T-helper 1 cell (primary cell): ENCODE measurements at places on chromosomes 3 and 15.

GRCh38 chr3:69494185-69494584, 108.3 kb upstream of the FRMD4B start:
- DNase-seq, result no peak

GRCh38 chr3:181719991-181720680, 8.4 kb downstream of the SOX2 start:
- DNase-seq, result no peak

DNA sequence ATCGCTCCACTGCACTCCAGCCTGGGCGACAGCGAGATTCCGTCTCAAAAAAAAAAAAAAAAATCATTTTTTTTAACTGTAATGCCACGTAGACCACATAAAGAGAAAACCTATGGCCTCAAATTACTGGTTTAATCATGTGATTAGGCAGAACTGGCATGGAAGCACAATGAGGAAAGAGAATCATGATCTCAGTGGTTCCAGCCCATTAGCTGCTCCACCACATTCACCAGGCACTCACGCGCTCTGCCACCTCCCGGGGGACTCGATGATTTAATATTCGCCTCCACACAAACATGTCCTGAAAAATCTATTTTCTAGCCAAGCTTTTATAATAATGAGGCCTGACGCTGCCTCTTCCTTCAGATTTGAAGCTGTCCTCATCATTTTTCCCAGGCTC, 204.7 kb downstream of the TBL1XR1 start:
- no peak for DNase-seq

DNA sequence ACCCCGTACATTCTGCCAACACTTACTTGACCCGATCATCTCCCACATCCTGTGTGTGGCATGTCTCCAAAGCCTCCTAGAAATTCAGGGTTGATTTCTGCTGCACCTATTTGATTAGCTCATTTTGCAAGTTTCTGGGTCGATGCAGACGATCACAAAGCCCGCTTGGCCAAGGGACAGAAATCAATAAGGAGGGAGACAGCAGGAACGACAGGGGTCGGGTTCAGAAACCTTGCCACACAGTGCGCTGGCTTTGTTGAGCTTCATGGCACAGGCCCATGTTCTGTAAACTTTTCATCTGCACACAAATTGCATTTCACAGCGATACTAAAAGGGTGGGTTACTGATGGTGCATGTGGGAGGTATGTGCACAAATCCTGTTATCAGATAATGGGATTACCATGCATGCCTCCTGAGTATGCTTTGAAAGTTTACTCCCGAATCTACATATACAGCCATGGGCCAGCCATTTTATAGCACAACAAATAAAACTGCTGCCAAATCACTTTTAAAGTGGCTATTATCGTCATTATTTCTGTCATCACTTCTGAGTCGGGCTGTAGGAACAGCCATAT, 95.9 kb upstream of the ATP11B start:
- DNase-seq, result no peak

GRCh38 chr15:76310475-76311099, 682 bp downstream of the ETFA start:
- DNase-seq, result no peak

DNA sequence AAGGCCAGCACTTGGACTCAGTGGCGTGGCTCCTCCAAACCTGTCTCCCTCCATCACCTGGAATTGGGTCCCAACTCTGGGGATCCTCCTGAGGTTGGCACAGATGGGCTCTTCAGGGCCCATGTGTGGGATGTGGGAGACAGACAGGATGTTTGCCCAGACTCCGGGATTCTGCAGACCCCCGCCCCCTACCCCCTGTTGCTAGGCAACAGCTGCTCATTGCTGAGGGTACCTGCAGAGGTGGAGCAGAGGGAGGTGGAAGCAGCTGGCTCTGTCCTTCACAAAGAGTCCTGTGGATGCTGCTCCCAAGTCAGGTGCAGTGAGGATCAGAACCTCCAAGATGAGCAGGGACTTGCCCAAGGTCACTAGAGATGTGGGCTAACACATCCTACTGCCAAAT, 40.0 kb upstream of the SLC6A1 start:
- DNase-seq, result no peak

DNA sequence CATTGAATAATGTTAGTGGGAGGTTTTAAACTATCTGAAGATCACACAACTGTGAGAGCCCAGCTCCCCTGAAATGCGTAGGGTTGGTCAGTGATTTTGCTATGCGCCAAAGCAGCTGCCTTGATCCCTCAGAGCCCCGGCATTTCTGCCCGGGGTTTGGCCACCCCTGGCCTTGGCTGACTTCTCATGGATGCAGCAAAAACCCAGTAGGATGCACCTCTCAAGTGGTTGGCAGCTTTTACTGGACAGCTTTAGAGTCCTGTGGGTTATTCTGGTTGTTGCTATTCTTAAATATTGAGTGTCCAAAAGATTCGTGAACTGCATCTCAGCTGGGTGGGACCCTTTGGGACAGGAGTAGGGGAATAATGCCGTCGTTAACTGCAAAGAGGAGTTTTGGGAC, 291.7 kb upstream of the CTDSPL start:
- no peak for DNase-seq

DNA sequence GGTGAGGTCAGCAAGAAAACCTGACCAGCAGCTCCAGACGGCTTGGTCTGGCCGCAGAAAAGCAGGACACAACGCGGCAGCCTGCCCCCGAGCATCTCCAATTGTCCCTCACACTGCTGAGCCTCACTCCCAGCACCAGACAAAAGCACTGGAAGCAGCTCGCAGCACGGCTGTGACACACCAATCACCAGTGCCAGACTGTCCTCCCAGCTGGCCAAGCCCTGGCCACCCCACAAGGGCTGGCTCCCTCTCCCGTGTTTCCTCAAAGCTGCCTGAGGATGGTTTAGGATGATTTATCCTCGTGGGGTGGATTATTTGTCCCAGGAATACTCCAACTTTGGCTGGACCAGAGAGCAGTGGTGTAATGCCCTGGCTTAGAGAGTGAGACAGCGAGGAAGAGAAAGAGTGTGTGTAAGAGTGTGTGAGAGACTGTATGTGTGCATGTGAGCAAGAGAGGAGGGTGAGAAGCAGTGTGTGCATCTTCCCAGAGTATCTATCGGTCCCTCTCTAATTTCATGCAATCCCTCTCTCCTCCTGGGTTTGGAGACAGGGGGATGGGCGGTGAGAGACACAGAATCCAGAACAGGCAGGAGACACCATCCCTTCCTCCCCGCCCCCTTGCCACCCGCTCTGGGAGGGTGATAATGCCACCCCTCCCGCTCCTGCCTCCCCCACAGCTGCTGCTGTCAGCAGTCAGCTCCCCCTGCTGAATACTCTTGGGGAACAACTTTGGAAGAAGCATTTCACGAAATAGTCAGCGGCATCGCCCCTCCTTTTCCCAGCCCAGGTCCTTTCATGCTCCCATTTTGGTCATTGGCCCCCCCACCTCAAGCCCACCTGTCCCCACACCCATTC, 34.2 kb downstream of the SEMA5B start:
- no peak for DNase-seq

DNA sequence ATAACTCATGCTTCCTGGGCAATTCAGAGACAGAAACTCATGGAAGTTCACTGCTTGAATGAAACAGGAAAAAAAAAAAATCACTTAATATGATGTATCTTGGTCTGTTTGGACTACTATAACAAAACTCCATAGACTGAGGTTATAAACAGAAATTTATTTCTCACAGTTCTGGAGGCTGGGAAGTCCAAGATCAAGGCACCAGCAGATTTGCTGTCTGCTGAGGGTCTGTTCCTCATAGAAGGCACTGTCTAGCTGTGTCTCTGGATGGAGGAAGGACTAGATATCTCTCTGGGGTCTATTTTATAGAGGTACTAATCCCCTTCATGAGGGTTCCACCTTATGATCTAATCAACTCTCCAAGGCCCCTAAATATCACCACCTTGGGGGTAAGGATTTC, 119.3 kb downstream of the IGF2BP2 start:
- no peak for DNase-seq

DNA sequence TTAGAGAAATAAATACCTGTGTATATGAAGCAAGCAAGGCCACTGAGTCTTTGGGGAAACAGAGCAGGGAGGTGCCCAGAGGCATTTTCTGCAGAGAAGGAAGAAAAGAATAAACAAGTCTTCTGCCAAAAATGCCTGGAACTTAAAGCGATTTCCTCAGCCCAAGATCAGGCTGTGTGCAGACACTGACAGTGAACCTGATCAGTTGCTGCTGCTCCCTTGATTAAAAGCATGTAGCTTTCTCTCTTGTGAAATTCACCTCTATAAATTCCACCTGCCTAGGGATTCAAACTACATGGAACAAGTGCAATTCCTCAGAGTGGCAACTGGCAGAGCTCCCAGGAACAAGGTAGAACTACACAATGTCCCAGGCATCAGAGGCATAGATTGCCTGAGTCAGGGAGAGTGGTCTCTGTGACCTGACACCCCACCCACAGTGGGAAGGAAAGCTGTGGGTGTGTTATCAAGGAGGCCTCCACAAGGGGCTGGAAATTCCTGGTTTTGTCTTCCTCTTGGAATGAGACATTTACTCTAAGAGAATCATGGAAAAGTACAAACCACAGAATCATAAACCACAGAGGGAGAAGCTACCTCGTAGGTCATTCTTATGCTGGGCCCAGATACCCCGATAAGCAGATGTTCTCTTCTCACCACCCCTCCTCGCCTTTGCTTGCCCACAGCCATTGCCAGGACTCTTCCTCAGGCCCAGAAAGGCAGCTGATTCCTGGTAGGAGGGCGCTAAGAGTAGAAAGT, 1.8 kb upstream of the ZBTB38 start:
- DNase-seq, result no peak

- no peak for DNase-seq
These were observed 51.7 kb downstream of the CNTN3 start for GRCh38 chr3:74562558-74563269.

GRCh38 chr3:149393345-149394160, 16.1 kb upstream of the TM4SF1 start:
- DNase-seq, result no peak

DNA sequence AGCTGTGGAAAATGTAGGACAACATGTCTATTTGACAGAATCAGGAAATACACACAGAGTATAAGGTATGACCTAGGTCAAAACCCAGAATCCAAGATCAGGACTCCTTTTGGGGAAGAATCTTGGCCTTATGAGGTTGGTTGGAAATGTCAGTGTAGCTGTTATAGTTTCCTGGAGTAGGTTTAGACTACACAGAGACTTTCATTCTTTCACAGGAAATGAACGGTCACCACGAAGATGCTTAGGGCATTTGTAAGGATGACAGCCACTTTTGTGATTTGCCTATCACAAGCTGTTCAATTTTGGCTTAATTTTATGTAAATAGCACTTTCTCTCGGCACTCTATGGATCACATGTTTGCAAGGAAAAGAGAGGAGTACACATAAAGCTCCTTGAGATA, 18.6 kb upstream of the ZBTB20 start:
- no peak for DNase-seq

DNA sequence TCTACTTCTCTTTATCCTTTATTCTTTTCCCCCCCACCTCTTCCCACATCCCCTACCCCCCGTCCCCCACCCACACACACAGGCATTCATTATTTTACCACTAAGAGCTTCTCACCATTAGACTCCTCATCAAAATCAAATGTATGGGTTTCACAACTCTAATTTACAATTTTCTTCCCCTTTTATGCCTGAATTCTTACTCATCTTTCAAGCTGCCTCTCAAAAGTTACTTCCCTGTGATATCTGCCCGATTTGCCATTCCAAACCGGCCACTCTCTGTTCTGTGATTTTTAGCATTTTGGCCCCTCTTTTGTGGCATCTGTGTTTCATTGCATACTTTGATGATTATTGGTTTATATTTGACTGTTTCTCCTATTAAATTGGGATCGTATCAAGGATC, 42.2 kb downstream of the SLC9A9 start:
- DNase-seq, result no peak

- no peak for DNase-seq
These were observed 170.7 kb upstream of the TP63 start for GRCh38 chr3:189460511-189460910.

DNA sequence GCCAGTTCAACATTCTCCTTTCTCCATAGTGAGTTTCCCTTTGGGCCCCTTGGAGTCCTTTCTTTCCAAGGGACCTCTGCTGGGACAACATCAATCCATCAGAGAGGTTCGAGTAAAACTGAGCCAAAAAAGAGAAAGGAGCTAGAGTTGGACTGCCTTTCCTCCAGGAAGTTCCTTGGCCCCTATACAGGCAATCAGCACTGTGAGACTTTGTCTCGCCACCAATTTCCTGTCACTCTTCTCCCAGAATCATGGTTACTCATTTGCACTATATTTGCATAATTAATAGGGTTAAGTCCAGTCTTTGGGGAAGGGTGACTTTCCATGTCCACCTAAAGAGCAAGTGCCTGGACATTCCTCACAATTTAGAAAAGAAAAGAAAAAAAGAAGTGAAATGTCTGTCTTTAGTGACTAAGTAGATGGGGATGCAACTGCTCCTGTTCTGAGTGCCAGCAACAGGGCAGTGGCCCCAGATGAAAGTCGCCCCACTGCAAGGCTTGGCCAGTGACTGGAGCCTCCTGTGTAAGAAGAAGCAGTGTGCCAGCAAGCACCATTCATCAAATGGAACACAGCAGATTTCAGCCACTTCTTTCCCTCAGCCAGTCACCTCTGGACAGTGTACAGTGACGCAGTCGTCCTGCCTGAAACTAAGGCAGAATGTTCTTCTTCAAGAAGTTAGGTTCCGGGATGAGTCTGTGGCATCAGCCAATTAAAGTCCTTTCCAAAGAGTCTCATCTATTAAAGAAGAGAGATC, 91.6 kb downstream of the FSIP1 start:
- DNase-seq, result no peak

- DNase-seq, result no peak
These were observed 314.0 kb downstream of the ERC2 start for GRCh38 chr3:56154297-56154696.

- no peak for DNase-seq
These were observed 36.6 kb downstream of the PSTPIP1 start for GRCh38 chr15:77031376-77032050.

GRCh38 chr15:44734839-44735481, 1.4 kb upstream of the TRIM69 start:
- no peak for DNase-seq

DNA sequence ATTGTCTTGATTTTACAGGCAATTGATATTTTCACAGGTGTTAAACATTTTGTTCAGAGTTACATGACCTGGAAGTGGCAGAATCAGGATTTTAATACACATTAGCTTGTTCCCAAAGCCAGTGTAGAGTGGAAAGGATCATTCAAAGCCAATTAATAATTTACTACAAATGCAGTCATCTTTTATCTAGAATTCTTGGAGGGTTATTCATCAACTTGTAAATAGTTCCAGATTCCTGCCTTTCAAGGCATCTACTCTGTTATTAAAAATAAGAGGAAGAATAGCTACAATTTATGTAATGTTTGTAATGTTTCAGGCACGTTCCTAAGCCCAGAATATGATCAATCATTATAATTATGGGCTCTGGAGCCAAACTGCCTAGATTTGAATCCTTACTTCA, 358.5 kb downstream of the ZNF385D start:
- DNase-seq, result no peak

GRCh38 chr15:31867536-31868442, 162.5 kb upstream of the CHRNA7 start:
- no peak for DNase-seq

DNA sequence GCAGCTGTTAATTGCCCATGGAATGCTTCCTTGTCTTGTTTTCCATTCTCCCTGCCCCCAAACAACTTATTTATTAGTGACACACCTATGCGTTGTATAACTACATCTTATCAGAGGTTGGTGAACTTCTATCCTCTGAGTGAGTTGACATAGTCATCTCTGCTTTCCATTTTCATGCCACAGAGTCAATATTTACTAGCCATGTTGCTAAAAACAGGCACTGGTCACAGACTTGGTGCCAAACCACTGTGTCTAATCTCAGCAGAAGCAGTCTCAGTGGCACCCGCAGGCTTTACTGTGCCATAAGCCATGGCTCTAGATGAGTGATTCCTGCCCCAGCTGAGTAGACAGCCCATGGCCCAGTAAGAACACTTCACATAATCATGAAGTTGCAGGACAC, 26.5 kb downstream of the DAPK2 start:
- DNase-seq, result no peak
